Aorta (tissue), 5 donors: ENCODE measurements at places on chromosomes 5 and 9.

GRCh38 chr9:85900504-85901201 lies 40.3 kb upstream of the NAA35 start:
- no peak for DNase-seq

DNA sequence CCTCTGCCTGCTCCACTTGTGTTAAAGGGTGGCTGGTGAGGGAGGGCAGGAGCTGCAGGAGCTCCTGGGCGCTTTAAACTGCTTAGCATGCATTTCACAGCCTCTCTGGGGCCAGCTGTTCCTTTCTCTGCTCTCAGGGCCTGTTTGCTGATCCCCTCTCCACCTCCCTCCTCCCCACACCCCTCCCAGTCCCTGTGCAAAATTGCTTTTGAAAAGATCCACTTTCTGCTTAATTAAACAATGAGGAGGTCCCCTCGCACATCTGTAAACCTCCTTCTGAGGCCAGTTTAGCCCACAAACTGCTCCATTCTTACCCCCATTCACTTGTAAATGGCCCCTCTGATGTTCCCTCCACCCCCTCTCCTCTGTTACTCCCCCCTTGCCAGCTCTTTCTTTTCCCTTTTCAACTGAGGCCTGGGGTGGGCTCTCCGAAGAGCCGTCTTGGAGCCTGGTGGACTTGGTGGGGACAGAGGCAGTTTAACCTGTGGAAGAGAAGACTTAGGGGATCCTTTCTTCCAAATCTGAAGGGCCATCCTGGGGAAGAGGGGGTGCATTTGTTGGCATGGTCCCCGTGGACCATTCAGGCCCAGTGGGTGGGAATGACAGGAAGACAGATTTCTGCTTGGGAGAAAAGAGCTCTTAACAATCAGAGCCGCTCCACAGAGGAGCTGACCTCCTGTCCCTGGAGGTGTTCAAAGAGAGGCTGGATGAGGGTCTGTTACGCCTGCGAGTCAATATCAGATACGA lies 12.0 kb downstream of the URM1 start:
- no peak for DNase-seq

GRCh38 chr5:56761151-56761885 lies 54.0 kb upstream of the MAP3K1 start:
- no peak for DNase-seq

DNA sequence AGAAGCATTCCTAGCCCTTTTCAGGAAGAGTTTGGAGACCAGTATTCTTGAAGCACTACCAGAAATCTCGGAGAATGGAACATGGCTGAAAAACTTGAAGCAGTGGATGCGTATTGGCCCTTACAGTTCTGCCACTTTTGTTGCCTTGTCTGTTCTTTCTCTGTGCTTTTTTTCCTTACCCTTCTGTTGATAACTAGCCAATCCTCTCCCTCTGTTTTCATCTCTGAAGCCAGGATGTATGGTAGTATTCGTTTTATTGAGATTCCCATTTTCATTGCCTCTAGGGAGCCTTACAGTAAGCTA lies 564 bp upstream of the CCNH start:
- no peak for DNase-seq

DNA sequence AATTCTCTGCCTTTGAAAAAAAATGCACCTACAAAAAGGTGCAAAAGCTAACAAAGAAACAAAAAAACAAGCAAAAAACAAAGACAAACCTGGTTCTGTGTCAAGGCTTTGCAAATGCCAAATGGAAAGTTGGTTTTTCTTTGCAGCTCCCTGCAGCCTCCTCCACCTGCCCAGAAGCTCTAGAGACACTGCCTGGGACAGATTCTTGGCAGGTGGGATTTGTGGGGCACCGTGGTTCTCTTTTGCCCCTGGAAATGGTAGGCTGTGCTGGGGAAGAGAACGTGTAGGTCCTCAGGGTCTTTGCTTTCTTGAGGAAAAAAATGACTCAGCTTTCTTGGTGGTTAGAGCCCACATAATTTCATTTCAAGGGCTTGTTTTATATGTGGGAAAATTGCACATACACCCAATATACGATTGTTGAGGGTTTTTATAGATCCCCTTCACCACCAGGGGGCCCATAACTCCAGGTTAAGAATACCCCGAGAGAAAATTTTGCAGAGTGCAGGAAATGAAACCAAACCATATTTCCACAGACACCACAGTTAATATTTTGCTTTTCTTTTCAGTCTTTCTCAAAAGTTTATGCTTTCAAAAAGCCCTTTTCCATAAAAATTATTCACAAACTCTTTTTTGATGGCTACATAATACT lies 58.7 kb downstream of the NXNL2 start:
- no peak for DNase-seq

DNA sequence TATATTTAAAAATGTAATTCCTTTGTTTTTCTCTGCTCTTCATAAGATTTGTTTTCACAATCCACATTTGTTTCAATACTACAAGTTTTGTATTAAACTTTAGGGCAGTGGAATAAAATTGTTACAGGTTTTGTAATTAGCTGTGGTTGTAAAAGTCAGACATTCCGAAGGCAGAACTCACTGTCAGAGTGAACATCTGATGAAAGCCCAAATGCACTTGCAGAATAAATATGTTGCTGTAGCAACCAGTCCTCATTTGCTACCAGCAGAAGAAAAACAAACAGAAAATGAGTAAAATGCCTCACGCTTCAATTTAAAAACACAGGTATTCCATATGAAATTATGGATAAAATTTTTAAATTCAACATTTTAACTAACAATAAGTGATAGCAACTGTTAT lies 740.1 kb upstream of the FAM174A start:
- DNase-seq: no peak

GRCh38 chr9:69145144-69145715 lies 28.8 kb upstream of the TJP2 start:
- no peak for DNase-seq

DNA sequence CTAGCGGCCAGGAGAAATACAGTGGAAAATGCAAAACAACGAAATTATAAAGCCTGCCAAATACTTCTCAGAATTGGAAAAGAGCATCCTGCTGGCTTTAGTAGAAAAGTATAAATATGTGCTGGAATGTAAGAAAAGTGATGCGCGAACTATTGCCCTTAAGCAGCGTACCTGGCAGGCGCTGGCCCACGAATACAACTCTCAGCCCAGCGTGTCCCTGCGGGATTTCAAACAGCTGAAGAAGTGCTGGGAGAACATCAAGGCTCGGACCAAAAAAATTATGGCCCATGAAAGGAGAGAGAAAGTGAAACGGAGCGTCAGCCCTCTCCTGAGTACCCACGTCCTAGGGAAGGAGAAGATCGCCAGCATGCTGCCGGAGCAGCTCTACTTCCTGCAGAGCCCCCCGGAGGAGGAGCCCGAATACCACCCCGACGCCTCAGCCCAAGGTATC lies 15.0 kb downstream of the MSANTD3 start:
- no peak for DNase-seq

DNA sequence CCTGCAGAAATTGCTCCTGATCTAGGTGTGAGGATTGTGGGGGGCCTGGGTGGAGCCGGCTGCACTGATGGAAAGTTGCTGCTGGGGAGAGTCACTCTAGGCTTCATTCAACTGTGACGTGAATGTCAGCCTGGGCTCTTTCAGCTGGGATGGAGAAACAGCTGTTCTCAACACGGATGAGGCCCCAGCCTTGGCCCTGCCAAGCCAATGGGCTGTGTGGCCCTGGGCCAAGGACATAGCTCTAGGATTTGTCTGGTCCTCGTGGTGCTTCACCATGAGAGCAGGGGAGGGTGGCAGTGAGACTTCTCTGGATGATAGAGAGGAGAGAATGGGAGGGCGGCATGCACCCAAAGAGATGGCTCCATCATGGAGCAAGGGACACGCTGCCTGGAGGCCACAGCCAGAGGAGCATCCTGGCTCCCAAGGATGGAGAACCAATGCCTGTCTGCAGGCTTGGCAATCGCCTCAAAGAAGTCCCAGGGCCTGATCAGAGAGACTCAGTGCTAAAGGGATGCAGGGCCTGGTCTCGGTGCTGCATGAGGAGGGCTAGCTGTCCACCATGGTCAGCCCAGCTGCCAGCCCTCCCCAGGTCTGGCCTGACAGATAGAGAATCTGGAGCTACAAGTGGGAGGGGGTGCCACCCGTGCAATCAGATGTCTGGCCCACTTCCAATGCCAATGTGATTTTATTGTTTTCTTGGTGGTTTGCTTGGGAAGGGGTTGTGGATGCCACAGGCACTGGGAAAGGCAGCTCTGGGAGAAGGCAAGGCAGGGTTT lies 141.0 kb downstream of the GADD45G start:
- DNase-seq: no peak

- no peak for DNase-seq
Observed at GRCh38 chr5:166562246-166562645, 1729.2 kb upstream of the WWC1 start.

DNA sequence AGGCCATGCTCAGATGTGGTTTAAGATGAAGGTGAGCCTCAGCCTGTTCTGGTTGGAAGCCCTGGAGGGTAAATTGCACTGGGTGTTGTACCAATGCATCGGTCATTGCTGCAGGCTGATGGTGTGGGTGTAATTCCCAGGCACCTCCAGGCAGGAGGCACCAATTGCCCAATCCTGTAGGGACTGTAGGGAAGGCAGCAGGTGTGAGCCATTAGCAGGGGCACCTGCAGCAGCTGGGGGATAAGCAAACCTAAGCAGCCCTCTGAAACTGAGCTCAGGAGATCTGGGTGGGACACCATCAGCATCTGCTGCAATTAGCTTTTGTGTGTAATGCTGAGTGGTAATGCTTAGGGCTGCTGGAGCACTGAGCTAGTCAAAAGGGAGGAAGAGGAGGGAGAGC lies 190.1 kb upstream of the TBC1D2 start:
- no peak for DNase-seq

- no peak for DNase-seq
Observed at GRCh38 chr5:139653616-139654015, 5.5 kb downstream of the CXXC5 start.

DNA sequence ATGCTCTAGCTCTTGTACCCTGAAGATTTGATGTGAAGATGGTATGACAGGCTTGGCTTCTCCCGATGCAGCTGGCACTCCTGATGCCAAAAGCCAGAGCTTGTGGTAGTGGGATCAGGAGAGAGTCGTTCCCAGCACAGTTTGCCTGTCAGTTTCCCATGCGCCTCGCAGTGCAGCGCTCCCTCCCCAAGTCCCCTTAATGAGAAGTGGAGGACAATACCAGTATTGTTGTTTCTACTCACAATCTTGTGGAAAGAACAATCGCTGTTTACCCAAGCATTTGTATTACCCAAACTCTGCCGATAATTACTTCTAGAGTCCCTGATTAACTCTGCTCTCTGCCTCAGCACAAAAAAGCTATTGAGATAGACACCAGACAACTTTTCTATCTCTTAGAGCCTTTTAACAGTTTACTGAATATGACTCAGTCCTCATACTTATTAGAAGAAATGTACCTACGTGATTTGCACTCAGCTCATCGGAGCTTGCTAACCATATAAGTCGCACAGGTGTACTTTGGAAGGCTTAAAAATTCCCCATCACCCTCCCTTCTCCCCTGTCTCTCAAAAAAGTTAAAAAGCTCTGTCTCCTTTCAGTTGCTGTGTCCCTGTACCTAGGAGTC lies 283.2 kb upstream of the TMEM161B start:
- DNase-seq: no peak

DNA sequence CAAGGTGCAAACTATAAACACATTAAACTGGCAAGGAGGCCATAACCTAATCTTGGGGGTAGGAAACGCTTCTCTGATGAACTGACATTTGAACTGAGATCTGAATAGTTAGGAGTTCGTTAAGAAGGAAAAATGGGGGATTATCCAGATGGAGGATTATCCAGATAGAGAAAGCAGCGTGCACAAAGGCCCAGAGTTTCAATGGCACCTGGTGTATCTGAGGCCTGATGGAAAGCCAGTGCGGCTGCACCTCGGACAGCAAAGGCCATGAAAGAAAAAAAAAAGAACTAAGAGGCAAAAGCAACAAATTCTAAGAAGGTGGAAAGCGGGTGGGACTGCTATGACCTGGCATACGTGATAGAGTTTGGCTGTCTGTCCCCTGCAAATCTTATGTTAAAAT lies 13.0 kb upstream of the CTNNAL1 start:
- DNase-seq: no peak

DNA sequence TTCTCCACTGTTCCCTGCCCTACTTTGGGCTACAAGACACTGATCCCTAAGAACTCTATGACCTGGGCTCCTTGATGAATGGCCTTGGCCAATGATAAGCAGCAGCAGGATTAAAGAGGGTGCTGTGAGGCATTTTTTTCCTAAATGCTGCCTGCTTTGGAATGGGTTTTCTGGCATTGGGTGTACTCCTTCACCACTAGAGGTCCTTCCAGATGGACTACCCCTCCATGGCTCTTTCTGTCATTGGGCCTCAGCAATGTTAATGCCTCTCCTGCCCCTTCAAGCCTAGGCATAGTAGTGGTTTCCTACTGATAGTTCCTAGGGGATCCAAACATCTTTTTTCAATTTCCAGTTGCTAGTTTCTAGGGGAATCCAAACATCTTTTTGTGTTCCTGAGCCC lies 319.3 kb upstream of the RPS23 start:
- DNase-seq: no peak

GRCh38 chr9:88813638-88814209 lies 177.5 kb upstream of the S1PR3 start:
- DNase-seq: no peak

- no peak for DNase-seq
Observed at GRCh38 chr5:43515678-43516048, 715 bp upstream of the C5orf34 start.
